ENCODE measurements at places on chromosomes 1 and 21.

DNA sequence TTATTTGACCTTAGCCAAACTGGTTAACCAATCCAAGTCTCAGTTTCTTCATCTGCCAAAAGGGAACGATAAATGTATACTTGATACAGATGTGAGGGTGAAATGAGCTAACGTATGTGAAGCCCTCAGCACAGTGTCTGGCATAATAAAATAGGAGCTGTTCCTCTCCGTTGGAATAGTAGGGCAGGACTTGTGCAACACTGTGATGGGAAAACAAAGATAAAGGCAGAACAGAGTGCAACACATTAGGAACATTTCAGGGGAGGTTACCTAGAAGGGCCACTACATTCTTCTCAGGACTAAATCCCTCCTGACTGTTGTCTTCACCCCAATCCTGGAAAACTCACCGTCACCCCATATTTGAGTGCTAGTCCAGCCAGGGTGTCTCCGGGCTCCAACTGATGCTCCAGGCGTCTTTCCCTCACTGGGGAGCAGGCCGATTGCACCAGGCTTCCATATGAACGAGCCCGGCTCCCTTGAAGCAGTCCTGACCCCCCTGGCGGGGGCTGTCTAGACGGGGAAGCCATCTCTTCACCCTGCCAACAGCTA lies 896 bp downstream of the LYSMD1 start:
- no peak for DNase-seq

DNA sequence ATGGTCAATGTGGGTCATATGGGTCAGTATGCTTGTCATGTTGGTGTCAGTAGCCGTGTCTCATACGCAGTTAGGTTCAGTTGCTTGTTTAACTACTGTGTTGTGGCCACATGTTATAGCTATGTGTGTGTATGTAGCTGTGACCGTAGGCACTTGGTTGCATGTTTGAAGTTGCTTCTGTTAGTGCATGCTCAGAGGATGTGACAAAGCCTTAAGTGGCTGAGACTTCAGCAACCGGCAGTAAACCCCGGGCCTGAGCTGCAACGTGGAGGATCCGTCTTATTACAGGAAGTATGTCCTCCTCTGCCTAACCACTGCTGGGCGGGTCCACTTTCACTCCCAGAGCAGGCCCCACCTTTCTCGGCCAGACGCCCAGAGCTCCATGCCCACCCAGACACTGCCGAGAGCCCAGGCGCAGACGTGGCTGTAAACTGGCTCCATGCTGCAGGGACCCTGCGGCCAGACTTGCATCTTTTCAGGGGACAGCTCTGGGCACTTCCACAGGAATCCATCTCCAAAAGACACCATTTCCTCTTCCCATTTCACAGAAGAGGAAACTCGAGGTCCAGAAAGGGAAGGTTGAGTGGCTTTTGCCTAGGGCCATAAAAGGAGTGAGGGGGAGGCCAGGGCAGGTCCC lies 2.2 kb downstream of the TCEA3 start:
- no peak for DNase-seq

GRCh38 chr1:154422521-154422920 lies 17.4 kb downstream of the IL6R start:
- DNase-seq = no peak

DNA sequence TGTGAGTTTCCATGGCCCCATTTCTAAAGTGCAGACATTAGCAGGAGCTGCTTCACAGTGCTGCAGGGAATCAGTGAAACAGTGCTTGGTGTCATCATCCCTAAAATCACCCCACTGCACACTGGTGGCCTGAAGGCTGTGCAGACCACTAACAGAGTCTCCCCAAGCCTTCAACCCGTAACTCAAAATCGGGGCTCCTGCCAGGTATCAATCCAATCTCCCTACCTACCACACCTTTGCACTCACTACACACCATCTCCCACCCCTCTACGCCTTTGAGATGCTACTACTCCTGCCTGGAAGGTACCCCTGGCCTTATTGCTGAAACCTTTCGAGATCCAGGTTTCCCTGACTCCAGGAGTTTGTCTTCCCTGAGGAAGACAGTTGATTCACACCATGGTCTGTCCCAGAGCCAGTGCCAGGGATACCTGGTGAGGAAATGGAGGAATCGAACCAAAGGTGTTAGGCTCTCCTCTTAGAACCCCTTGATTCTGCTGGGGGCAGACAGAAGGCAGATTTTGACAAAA lies 25.5 kb downstream of the SLC2A1 start:
- no peak for DNase-seq

DNA sequence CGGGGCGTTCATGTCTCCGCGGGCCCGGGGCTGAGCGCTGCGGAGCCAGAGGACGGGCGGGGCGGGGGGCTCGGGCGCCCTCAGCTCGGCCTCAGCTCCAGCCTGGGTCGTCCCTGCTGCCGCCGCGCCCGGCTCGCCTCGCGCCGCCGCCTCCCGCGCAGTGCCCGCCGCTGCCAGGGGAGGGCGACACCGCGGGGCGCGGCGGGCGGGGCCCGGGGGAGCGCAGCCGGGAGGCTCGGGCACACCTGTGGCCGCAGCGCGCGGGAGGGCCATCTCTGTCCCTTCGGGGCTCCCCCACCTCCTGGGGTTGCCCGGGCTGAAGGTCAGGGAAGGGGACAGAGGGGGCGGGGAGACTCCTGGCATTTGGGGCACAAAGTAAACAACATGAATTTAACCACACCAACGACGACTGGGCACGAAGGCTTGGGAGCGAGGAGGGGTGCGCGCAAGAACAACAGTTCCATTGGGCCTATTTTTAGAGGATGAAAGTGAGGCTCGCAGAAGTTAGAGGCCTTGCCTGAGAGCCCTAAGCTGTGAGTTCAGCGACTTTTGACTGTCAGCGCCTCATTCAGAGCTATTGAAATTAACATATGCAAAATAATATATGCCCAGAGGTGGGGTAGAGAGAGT lies at the start of gene FAM131C:
FAM131C (minus strand) TSS at position 162 of the 630 bp plus-strand sequence. CDS start 209 bp downstream, outside the sequence.
- no peak for DNase-seq

- DNase-seq = peak; percentile 87
Observed at GRCh38 chr1:109615879-109616278, 3.5 kb downstream of the GNAT2 start.
